ENCODE measurements at places on chromosomes 6 and 20.
A peak's percentile ranks its signal among the peaks of the same experiment; 100 is the strongest.

DNA sequence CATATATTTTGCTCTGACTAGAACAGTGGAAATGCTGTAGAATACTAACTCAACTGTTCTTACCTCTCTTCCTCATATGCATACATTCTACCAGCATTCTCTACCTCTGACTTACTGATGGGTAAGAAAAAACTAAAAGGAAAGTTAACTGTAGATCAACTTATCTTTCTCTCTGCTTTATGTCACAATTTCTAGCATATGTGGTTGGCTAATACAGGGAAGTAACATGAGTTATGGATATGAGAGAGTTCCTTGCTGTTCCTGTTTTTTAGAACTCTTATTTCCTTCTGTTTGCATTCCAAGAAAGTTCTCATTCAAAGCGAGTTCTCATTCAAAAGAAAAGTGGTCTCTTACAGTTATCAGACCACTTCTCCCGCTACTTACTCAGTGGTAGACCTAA lies 226.8 kb upstream of the SGK1 start:
- no peak for DNase-seq

GRCh38 chr6:87291883-87292282 lies 30.5 kb upstream of the SMIM8 start:
- no peak for DNase-seq

GRCh38 chr6:21595285-21596144 lies 2.0 kb downstream of the SOX4 start:
- DNase-seq = no peak

GRCh38 chr6:70277470-70277869 lies 25.4 kb downstream of the COL9A1 start:
- no peak for DNase-seq

DNA sequence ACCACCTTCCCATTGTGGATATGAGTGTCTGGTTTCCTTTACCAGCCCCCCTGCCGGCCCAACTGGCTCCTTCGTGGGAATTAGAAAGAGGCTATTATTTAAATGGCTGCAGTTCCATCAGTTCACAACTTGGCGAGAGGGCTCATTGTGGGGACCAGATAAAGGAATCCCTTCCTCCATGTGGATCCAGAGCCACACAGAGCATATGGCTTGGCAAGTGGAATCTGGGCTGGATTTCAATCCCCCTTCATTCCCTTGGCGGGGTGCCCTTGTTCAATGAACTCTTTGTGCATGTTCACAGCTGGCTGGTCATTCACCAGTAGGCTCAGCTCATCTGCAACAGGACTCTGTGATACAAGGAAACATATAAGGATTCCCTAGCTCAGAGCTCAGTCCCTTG lies 140.6 kb downstream of the OPN5 start:
- no peak for DNase-seq

GRCh38 chr6:146944809-146945208 lies 259.4 kb upstream of the STXBP5 start:
- DNase-seq = no peak

- DNase-seq = no peak
These were observed 898.0 kb upstream of the EYS start for GRCh38 chr6:66605011-66605410.

DNA sequence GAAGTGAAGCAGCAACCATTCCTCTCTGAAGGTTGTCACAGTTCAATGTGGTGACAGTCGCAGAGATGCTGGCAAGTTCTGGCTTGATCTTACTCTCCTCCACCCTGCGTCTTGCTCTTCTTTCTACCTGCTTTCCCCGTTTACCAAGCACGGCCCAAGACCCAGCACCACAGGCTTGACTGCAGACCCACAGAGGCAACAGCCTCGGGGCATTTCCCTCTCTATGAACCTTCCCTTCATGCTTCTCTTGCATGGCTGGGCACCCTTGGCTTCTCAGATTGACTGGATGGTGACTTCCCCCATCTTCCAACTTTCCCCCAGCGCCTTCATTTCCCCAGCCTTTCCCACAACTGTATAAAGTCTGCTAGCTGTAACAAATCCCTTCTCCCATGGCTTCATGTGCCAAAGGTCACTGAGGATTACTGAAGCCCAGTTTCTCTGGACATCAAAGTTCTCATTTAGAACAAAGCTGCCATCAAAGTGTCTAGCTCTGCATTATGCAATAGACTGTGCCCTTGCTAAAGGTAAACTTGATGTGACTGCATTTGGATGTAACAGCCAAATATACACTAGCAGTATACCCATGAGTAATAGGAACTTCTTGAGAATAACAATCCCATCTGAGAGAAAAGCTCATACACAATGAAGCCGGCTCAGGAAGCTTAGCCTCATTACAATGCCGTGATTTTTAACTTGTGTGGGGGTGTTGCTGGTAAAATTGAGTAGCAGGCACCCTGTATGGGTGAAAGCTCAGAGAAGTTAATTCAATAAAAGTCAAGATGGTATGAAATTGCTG lies 723.1 kb upstream of the FLRT3 start:
- DNase-seq = no peak

GRCh38 chr6:165820407-165820806 lies 157.4 kb upstream of the PDE10A start:
- DNase-seq = no peak

GRCh38 chr6:23980965-23981364 lies 145.1 kb upstream of the NRSN1 start:
- DNase-seq = no peak

GRCh38 chr6:37074053-37074827 lies 68.8 kb downstream of the FGD2 start:
- DNase-seq = peak; percentile 58

GRCh38 chr20:49786196-49786595 lies 26.4 kb upstream of the SLC9A8 start:
- no peak for DNase-seq

GRCh38 chr6:786946-787763 lies 94.2 kb upstream of the EXOC2 start:
- DNase-seq = no peak

GRCh38 chr6:166507809-166508564 lies 78.5 kb downstream of the RAMACL start:
- no peak for DNase-seq

DNA sequence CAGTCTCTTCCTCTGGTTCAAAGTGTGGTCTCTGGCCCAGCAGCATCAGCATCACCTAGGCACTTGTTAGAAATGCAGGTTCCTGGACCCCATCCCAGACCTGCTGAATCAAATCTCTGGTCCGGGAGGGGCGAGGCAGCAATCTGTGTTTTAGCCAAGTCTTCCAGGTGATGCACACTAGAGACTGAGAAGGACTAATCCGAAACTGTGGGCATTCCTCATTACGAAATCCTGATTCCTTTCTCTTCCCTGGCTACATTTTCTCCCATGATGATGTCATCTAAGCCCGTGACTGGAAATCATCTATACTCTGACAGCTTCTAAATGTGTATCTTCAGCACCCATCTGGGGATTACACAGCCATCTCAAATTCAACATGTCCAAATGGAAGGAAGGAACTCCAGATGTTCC lies 39.7 kb upstream of the PRND start:
- DNase-seq = no peak

DNA sequence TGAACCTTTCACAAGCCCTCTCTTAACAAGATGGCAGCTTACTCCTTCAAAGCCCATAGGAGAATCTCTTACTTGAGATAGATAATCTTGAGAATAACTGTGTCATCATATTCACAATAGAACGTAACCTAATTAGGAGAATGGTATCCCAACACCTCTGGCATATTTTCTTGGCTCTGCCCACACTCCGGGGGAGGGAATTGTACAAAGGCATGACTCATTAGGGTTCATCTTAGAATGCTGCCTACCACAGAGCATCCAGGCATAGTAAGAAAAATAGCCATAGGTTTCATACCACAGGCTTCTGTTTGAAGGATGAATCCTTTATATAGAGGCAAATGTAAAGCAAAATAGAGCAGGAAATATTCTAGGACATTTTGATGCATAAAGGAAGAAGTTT lies 1100.6 kb upstream of the CITED2 start:
- DNase-seq = no peak

- no peak for DNase-seq
These were observed 10.6 kb upstream of the CCN5 start for GRCh38 chr20:44704551-44704971.

GRCh38 chr6:96458771-96459170 lies 62.8 kb upstream of the UFL1 start:
- DNase-seq = no peak

- DNase-seq = no peak
These were observed 40.3 kb upstream of the PPP1R3G start for GRCh38 chr6:5044866-5045265.

- DNase-seq = no peak
These were observed 2.1 kb downstream of the MAPK13 start for GRCh38 chr6:36132246-36132895.
